Activated CD4-positive, alpha-beta T cell treated with anti-CD3 and anti-CD28 coated beads, Interleukin-2, amount 10 ng/mL, durations not matched to agents 24 days and 14 days (primary cell): ENCODE measurements at places on chromosomes 4 and X. TPM values are rescaled to one million over a fixed set of nuclear protein-coding genes. Genes with fewer than 3 reads are reported as not detected.

The WDR19 gene
- total RNA-seq = 12.1 and 15.6 TPM in 2 replicates

DNA sequence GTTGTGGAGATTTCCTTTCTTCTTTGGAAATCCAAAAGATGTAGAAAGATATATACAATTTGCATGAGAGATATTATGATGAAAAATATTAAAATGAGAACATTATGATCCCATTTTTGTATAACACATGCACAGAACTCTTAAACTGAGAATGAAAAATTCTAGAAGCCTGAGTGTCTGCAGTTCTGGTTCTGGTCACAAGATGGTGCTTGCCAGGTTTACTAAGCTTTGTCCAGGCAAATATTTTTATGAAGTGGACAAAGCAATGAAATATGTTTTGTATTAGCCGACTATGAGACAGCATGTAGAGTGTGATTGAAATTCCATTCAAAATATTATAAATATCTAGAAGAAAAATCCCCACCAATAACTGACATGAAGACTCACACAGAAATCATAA lies 2.2 kb downstream of the PWWP3B start:
- no peaks in the 10 kb centered on the region for H3K4me1 ChIP-seq
- H3K27me3 ChIP-seq = no peaks in the 10 kb centered on the region
- H3K27ac ChIP-seq = no peak overlapping the region
- no peak for DNase-seq

The FHIP1A gene
- total RNA-seq = not detected in 2 replicates

The SMIM31 gene
- not detected in 2 replicates for total RNA-seq

- DNase-seq = no peak
- peaks cover 13% of the 10 kb centered on the region for H3K36me3 ChIP-seq
Measured at GRCh38 chrX:19368576-19368975, 24.8 kb downstream of the PDHA1 start.

DNA sequence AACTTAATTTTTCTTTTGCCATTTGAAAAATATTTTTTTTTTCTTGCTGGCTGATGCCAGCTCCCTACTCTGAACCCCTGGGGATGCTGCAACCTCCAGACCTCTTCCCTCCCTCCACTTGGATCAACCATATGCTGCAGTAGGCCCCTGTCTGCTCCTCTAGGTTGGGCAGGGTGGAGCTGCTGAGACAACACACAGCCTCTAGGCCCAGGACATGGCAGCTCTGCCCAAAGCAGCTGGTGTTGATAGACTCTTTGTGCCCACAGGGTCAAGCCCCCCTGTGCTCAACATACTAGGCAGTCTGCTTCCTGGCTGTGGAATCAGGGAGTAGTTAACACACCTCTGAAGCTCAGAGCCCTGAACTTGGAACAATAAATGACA lies 19.9 kb upstream of the CLNK start:
- H3K4me1 ChIP-seq = peaks cover 10% of the 10 kb centered on the region
- peaks cover 3% of the 10 kb centered on the region for H3K36me3 ChIP-seq
- no peak for DNase-seq
- no peak overlapping the region for H3K4me3 ChIP-seq
